ENCODE measurements at places on chromosomes 1 and 21.

- no peak for DNase-seq
Measured at GRCh38 chr1:115293006-115293405, 45.0 kb downstream of the NGF start.

- no peak for DNase-seq
Measured at GRCh38 chr21:43815107-43815613, 25.8 kb downstream of the RRP1 start.

- DNase-seq = no peak
Measured at GRCh38 chr1:220380885-220381284, 108.6 kb upstream of the RAB3GAP2 start.

GRCh38 chr1:209231476-209232156, 351.9 kb upstream of the CAMK1G start:
- DNase-seq = no peak

DNA sequence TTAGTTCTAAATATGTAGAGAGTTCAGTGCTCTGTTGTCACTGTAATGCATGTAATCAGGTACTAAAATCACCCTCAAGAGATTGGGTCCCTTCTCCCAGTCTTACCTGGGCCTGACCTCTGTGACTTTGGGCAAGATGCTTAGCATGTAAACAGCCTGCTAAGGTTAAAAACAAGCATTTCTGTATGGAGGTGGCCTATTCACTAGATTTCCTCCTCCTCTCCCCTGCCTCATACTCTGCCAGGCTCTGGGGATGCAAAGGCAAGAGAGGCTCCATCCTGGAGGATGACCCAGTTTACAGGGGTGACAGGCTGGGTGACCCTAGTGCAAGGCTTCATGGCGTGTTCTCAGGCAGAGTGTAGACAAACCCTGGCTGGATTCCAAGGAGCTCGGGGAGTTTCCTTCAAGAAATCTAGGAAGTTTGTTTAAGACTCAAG, 28.8 kb downstream of the VANGL2 start:
- no peak for DNase-seq

GRCh38 chr1:22850681-22851080, 122.0 kb downstream of the LACTBL1 start:
- DNase-seq = no peak

GRCh38 chr1:176826265-176826664, 338.2 kb downstream of the ASTN1 start:
- no peak for DNase-seq

GRCh38 chr1:3702528-3702927, 49.7 kb upstream of the CCDC27 start:
- DNase-seq = no peak
